ENCODE measurements at places on chromosomes 5 and 9. TPM values are rescaled to one million over a fixed set of nuclear protein-coding genes. Genes with fewer than 3 reads are reported as not detected.

GRCh38 chr5:54930736-54931135 is 54.7 kb downstream of the ESM1 start:
- ATAC-seq, result no peak

- no peak for ATAC-seq
Measured at GRCh38 chr5:163433271-163433670, 4.1 kb upstream of the CCNG1 start.

GRCh38 chr9:114574438-114574837 is 13.1 kb upstream of the ATP6V1G1 start:
- no peak for ATAC-seq

- no peak for ATAC-seq
Measured at GRCh38 chr9:114893221-114894010, 37.0 kb downstream of the TNFSF8 start.

DNA sequence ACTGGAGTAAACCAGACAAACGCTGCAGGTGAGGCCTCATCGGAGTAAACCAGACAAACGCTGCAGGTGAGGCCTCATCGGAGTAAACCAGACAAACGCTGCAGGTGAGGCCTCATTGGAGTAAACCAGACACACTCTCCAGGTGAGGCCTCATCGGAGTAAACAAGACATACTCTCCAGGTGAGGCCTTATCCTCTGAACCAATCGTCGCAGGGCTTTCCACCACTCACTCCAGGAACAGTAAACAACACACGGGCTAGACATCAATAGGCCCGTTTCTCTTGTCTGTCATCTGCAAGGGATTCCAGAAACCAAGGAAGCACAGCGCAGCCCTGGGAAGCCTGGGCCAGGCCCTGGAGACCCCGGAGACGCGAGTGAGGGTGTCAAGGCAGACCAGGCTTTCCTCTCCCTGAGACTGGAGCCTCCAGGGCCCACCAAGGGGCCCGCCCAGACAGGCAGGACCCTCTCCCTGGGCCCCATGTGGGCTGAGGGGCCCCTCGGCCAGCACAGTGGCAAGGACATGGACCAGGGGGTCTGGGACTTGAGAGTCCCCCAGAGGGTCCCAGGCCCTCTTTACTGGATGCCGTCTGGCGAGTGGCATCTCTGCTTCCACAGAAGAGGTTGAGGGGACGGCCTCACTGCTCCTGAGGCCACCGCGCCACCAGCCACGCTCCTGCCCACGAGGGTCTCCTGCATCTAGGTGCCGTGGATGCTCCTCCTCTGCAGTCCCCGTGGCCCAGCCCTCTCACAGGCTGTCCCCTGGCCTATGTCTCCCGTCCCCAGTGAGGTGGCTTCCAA is 26.4 kb upstream of the NSMF start:
- ATAC-seq, result no peak

GRCh38 chr5:69129413-69129812 is 35.6 kb downstream of the SLC30A5 start:
- no peak for ATAC-seq

GRCh38 chr5:1999794-2000193 is 117.1 kb upstream of the IRX4 start:
- no peak for ATAC-seq

GRCh38 chr9:79604921-79605562 is 33.3 kb downstream of the TLE4 start:
- no peak for ATAC-seq

- no peak for ATAC-seq
Measured at GRCh38 chr9:136725612-136726011, 13.2 kb downstream of the DIPK1B start.

DNA sequence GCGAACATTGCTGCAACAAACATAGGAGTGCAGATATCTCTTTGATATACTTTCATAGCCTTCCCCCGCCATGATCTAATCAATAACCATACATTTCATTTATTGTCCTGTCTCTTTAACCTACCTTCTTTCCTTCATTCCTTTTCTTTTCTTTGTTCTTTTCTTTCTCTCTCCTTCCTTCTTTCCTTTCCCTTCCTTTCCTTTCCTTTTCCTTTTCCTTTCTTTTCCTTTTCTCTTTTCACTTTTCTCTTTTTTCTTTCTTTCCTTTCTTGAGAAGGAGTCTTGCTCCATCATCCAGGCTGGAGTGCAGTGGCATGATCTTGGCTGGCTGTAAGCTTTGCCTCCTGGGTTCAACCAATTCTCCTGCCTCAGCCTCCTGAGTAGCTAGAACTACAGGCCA is 100.3 kb downstream of the UNC13B start:
- ATAC-seq, result no peak

DNA sequence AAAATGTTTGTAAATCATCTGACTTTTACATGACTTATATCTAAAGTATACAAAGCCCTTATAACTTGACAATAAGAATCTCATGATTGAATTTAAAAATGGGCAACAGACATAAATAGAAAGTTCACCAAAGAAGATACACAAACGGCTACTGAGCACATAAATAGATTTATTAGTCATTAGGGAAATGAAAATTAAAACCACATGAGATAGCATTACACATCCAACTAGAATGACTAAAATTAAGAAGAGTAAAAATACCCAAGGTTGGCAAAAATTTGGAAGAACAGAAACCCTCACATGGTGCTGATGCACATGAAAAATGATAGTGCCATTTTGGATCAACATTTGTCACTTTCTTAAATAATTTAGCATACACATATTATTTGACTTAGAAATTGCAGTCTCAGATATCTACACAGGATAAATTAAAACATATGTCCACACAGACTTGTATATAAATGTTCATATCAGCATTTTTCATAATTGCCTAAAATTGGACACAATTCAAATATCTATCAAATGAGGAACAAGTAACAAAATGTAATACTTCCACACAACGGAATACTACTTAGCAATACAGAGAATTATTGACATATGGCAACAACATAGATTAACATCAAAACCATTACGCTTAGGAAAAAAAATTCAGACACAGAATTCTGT is 359.1 kb upstream of the DAB2 start:
- no peak for ATAC-seq

- no peak for ATAC-seq
Measured at GRCh38 chr9:86341007-86341491, 13.2 kb downstream of the TUT7 start.

- no peak for ATAC-seq
Measured at GRCh38 chr5:127040796-127041520, 10.6 kb upstream of the MARCHF3 start.

GRCh38 chr5:87141544-87141943 is 126.1 kb upstream of the RASA1 start:
- no peak for ATAC-seq

DNA sequence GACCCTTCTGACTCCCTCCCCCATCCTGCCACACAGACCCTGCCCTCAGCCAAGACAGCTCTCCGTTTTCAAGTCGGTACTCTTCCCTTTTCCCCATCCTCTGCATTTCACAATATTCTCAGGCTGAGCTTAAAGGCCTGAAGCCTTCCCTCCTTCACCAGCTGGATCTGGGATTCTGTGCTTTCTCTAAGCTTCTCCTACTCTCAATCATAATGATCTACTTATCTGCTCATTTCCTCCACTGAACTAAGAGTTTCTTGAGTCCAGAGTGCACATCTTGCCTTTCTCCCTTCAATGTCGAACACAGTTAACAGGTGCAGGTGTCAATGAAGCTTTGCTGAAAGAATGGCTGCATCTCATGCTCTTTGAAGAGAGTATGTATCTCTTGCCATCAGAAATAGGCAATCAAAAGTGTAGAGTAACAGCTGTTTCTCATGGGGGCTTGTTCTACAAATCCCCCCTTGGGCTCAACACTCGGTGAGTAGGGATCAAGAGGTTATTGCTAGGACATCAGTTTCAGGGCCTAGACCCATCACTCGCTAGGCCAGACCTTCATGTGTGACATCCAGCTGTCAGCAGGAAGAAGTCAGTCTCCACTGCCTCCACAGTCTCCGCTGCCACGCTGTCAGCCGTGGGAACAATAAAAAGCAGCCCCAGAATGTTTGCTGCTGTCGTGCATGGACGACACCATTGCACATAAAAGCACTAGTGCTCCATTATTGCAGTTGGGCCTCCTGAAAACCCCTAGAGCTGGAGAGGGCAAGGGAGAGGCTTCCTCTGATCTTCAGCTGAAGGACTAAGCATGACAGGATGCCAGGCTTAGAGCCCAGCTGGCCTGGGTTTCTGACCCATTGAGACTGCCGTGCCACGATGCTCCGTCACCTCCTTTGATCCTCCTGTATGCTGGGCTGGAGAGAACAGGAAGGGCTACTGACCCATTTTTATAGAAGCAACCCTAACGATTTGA is 23.7 kb downstream of the TRAF1 start:
- no peak for ATAC-seq

- no peak for ATAC-seq
Measured at GRCh38 chr5:100855937-100856430, 47.1 kb downstream of the ST8SIA4 start.

GRCh38 chr9:134775081-134775951 is 105.3 kb upstream of the FCN2 start:
- no peak for ATAC-seq

GRCh38 chr9:98323051-98323830 is 67.8 kb upstream of the TBC1D2 start:
- ATAC-seq, result no peak

GRCh38 chr5:88889189-88890069 is 6.4 kb upstream of the MEF2C start:
- ATAC-seq, result peak; percentile 84

- no peak for ATAC-seq
Measured at GRCh38 chr5:67308988-67309688, 112.5 kb upstream of the CD180 start.

GRCh38 chr5:78779771-78780616 is 131.4 kb upstream of the LHFPL2 start:
- ATAC-seq, result peak; percentile 69

DNA sequence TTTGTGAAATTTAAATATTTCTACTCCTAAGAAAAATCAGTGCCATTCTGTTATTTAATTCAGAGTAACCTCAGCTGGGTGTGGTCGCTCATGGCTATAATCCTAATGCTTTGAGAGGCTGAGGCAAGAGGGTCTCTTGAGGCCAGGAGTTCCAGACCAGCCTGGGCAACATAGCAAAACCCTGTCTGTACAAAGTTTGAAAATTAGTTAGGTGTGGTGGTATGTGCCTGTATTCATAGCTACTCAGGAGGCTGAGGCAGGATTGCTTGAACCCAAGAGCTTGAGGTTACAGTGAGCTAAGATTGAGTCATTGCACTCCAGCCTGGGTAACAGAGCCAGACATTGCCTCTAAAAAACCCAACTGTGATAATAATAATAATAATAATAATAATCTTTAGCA is 44.8 kb upstream of the CNTLN start:
- no peak for ATAC-seq

DNA sequence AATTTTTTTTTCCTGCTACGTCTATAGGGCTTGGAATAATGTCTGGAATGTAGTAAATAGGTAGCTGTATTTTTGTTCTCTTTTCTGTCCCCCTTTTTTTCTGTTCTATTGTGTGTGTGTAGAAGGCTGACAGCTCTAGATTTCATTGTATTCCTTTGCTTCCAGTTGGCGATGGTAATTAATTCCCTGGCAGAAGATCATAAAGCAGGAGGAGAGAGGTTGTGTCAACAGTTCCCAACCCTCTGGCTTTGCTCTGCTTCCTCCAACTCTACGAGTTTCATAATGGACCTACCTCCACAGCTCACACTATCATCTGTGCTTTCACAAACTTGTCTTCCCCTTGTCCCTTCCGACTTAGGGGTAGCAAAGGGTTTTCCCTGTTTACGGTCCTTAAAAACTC is 117.9 kb upstream of the CDH18 start:
- no peak for ATAC-seq

Gene CCNO
- total RNA-seq, result not detected

Gene F2RL2
- total RNA-seq, result 2.4 TPM

Gene RIGI
- 9.4 TPM for total RNA-seq

Gene GDNF
- total RNA-seq, result 3.9 TPM

Gene RASGRF2
- 9.1 TPM for total RNA-seq

Gene BICD2
- total RNA-seq, result 75.3 TPM

Gene CDX1
- not detected for total RNA-seq

Gene GHR
- 6.5 TPM for total RNA-seq

Data from gastroesophageal sphincter (tissue), 4 donors.